DMS 273 treated with DMSO at 0.1 percent for 48 hours (cell line): ENCODE measurements at places on chromosomes 11 and 22.

- no peak for DNase-seq
Measured at GRCh38 chr22:35071784-35072183, 5.8 kb downstream of the ISX start.

- no peak for DNase-seq
Measured at GRCh38 chr11:1271002-1271401, 38.4 kb downstream of the TOLLIP start.

- DNase-seq, result no peak
Measured at GRCh38 chr11:68020575-68020974, 9.9 kb upstream of the NDUFS8 start.

- DNase-seq, result no peak
Measured at GRCh38 chr11:113752932-113753331, 20.6 kb downstream of the ZW10 start.

DNA sequence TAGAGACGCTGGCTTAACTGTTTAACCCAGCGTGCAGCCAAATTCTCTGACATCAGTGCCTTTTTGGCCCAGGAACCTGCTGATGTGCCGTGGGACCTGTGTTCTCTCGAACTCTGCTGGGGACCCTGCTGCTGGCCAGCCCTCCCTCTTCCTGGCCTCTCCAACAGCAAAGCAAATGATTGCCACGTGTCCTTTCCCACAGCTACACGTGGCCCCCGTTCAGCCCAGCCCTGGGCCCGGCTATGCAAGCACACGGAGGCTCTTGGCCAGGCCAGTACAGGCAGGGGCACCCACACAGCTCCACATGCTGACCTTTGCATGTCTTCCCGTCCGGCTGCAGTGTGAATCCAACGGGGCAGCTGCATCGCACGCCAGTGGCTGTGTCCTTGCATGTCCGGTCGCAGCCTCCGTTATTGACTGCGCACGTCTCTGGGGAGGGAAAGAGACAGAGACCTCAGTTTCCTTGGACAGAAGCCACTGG lies 51.6 kb upstream of the TTLL12 start:
- no peak for DNase-seq

DNA sequence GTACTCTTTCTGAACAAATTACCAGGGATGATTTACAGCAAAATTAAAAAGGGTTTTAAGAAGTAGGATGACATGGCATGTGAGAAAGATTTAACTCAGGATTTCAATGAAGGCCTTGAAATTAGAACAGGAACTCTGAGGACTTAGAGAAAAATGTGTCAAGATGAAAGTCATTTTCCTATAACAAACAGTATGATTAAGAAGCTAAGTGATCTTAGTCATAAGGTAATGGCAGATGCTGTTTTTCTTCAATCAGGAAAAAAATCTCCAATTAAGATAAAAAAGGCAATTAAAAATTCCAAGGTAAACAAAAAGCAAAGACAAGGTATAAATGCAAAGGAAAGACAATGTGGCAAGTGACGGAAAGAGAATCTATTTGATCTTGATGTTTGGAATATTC lies 73.5 kb downstream of the GAB2 start:
- DNase-seq, result no peak

DNA sequence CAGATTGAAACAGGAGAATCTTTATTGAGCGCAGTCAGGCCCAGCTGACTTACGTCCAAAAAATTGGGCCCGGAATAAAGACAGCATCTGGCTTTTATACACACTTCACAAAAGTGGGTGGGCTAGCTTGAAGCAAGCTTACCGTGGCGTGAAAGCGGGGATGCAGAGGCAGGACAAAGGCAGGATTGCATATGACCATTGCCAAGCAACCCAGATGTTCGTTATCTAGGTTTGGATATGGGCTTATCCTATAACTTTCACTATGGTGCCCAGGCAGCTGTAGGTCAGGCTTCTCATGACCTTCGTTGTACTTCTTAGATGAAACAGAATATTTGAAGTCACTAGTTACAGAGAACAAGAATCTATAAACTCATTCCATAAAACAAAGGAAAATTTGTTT lies 1575.6 kb upstream of the RAG2 start:
- DNase-seq, result no peak

- no peak for DNase-seq
Measured at GRCh38 chr11:114147375-114148012, 88.0 kb downstream of the ZBTB16 start.

GRCh38 chr11:17876827-17877226 lies 136.0 kb downstream of the SERGEF start:
- DNase-seq, result no peak

DNA sequence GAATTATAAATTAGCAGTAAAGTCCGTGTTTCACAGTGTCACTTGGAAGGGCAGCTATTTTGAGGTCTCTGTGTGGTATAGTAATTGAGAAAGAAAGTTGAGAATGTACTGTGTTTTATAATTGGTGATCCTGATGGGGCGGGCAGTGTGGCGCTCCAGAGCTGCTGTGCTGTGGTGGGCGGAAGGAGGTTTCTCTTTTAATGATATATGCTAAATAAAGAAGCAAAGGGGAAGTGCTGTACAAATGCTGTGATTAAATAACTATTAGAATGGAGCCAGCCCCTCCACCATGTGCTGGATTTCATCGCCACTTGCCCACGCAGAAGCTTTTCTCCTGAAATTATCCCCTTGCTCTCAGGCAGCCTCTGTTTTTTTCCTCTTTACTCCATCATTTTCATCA lies 24.6 kb downstream of the ATXN10 start:
- DNase-seq, result no peak

GRCh38 chr11:5930614-5931013 lies 11.4 kb upstream of the OR56A3 start:
- no peak for DNase-seq

- DNase-seq, result no peak
Measured at GRCh38 chr22:35792506-35792905, 74.8 kb downstream of the APOL5 start.

DNA sequence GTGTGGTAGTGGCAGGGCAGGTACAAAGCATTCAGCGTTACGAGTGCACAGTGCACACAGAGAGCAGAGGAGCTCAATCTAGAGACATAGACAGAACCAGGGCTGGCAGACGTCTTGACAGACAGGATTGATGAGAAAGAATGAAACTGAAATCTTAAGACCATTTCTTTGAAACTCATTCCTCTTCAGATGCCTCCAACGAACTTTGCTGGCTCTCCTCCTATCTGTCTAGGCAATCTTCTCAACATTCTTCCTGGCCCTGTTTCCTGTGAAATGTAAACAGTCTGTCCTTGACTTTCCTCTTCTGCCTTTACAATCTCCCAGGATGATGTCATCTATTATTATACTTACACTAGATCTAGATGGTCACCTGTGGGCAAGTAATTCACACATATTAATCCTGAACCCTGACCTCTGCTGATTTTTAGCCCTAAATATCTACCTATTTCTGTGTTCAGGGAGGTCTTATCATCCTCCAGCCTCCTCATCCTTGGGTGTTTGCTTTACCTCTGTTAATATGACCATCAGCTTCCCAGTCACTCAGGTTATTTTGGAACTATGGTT lies 119.5 kb downstream of the ENTHD1 start:
- DNase-seq, result no peak

GRCh38 chr11:27420722-27421572 lies 51.6 kb downstream of the LGR4 start:
- no peak for DNase-seq

- DNase-seq, result no peak
Measured at GRCh38 chr22:19755145-19755710, 5.3 kb upstream of the TBX1 start.
